Activated naive CD4-positive, alpha-beta T cell treated with anti-CD3 and anti-CD28 coated beads, Interleukin-2, amount 50 U/mL, for 16 hours (primary cell): ENCODE measurements at places on chromosomes 7 and 10.

DNA sequence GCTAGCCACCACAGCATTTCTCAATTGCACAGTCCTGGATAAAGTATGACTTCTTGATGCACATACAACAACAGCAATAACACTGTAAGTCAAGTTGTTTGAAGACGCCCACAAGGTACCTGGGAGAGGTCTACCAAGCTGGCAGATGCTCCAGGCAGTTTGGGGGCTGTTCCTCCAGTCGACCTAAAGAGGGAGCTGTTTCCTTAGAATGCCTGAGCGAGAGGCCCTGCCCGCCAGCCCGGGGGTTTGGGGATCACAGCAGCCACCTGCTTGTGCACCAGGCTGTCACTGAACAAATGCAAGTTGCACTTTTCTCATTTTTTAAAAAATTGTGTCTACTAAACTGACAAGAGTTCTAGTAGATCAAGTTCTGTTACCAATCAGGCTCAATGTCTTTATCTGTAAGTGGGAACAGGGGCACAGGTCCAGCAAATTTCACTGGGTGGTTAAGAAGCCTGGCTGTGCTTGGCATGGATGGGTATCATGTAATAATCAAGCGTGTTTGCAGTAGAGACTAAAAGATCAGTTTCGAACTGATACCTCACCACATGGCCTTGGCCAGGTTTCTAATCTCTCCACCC is 193.8 kb upstream of the ADO start:
- peak; percentile 80 for DNase-seq

GRCh38 chr7:131673576-131673975 is 117.1 kb upstream of the PODXL start:
- DNase-seq: no peak

GRCh38 chr10:18214691-18215563 is 74.7 kb downstream of the CACNB2 start:
- no peak for DNase-seq

- peak; percentile 73 for DNase-seq
Observed at GRCh38 chr10:91162495-91163268, 57.8 kb upstream of the PCGF5 start.

DNA sequence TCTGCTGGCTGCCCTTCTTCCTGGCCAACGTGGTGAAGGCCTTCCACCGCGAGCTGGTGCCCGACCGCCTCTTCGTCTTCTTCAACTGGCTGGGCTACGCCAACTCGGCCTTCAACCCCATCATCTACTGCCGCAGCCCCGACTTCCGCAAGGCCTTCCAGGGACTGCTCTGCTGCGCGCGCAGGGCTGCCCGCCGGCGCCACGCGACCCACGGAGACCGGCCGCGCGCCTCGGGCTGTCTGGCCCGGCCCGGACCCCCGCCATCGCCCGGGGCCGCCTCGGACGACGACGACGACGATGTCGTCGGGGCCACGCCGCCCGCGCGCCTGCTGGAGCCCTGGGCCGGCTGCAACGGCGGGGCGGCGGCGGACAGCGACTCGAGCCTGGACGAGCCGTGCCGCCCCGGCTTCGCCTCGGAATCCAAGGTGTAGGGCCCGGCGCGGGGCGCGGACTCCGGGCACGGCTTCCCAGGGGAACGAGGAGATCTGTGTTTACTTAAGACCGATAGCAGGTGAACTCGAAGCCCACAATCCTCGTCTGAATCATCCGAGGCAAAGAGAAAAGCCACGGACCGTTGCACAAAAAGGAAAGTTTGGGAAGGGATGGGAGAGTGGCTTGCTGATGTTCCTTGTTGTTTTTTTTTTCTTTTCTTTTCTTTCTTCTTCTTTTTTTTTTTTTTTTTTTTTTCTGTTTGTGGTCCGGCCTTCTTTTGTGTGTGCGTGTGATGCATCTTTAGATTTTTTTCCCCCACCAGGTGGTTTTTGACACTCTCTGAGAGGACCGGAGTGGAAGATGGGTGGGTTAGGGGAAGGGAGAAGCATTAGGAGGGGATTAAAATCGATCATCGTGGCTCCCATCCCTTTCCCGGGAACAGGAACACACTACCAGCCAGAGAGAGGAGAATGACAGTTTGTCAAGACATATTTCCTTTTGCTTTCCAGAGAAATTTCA is 1.7 kb downstream of the ADRB1 start:
- DNase-seq: no peak

DNA sequence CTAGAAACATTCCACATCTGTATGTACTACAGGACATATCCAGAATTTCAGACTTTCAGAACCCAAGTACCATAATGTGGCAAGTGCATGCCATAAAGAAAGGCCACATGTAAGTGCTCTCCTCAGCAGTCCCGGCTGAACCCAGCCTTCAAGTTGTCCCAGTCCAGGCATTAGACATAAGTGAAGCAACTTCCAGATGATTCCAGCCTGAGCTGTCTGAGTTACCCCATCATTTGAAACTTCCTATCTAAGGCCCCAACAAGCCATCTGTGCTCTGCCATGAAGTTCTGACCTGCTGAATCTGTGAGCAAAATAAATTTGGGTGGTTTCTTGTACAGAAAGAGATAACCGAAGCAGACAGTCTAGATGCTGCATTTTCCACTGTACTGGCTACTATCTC is 218.8 kb downstream of the IPMK start:
- no peak for DNase-seq

- no peak for DNase-seq
Observed at GRCh38 chr10:51744235-51745000, 45.0 kb upstream of the CSTF2T start.

GRCh38 chr10:119208553-119208940 is 1.2 kb downstream of the GRK5 start:
- DNase-seq: no peak

DNA sequence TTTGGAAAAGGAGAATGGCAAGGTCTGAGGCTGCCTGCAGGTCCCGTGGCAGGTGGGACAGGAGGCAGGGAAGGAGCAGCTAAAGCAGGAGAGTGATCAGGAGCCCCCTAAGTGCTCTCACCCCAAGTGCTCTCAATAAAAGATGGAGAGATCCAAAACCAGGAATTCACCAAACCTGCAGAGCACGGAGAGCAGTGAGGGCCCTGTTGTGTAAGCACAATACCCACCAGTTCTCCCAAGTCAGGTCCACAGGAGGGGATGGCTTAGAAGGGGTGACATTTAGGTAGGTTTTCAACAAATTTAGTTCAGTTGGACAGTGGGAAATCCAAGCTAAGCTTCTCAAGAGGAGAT is 40.8 kb downstream of the GNA12 start:
- DNase-seq: no peak

DNA sequence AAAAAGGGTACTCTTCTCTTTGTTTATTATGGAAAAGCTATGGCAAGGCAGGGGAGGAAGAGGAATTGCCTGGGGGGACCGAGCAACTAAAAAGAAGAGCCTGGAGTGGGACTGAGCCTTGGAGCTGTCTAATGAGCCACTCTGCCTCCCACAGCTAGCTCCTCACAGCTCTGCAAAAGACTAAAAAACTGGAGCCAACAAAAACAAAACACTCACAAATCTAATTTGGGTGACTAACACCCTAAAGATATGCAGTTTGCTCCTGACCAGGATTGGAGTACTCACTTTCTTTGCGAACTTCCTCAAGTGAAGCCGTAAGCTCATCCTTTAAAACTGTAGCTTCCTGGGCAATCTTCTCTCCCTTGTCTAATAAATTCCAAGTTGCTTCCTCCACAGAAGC is 89.4 kb downstream of the CTNNA3 start:
- no peak for DNase-seq

DNA sequence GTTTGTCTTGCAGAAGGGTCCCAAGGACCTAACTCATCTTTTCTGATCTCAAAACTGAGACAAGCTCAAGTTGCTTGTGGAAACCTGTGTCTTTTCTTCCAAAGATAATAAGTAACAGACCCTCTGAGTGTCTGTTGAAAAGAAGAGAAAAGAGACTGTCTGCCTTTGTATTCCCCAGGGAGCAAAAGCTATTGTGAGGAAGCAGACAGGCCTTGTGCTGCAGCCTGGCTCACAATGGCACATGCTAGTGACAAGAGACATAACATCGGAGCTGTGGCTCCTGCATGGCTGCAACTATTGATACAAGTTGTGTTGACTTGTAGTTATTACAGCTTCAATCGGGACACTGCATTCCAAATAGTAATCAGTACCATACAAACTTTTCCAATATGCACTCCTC is 202.9 kb downstream of the DKK1 start:
- DNase-seq: no peak

DNA sequence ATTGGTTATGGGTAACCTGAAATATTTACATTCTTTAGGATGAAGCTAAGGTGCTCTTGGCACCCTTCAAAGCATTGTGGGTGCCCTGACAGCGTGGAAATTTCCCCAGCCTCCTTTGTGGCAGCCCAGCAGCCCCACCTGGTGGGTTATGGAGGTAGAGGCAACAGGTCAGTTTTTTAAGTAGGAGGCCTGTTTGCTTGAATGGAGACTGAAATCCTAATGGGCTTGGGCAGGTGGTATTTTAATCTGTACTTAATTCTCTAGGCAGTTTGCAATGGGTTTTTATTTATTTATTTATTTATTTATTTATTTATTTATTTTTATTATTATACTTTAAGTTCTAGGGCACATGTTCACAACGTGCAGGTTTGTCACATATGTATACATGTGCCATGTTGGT is 139.4 kb downstream of the EPC1 start:
- peak; percentile 61 for DNase-seq

- DNase-seq: no peak
Observed at GRCh38 chr7:66522518-66522917, 106.2 kb upstream of the KCTD7 start.

DNA sequence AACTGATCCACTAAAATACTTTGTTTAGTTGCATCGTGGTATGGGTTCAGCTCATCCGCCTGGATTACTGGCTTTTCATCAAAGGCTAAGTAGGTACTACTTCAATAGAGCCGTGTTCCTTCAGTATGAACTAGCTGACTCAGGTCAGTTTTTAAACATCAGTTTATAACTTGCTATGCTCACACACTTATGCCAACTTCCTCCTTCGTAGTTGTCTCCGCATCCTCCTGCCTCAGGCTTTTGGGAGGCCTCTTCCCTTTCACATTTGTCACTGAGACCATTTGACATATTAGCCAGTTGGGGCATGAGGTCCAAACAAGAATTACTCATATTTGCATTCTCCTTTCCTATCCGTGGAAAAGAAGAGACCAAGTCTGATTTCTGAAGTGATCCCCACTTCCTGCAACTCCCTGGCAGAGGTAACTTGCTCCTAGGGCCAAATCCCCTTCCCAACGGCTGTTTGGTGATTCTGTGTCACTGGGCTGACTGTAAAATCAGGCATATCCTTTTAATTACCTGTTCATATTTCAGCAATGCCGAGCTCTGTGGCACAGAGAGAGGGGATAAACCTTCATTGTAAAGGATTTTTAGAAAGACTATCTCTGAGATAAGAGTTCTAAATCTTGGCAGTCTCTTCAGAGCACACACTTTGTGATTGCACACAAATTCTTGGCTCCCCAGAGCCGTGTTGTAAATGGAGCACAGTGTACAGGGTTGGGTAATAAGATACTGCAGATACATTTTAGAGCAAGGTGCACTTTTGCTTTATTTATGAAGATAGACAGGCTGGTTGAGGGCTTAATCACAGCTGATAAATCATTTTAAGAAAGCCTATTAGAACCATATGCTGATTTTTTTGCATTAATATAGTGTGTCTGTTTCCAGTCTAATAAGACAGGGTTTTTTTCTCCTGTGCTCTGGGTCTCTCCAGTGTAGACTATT is 108.0 kb downstream of the CREB5 start:
- no peak for DNase-seq

- DNase-seq: no peak
Observed at GRCh38 chr7:86991771-86992191, 67.7 kb downstream of the ELAPOR2 start.

- DNase-seq: no peak
Observed at GRCh38 chr7:54944179-54944578, 74.6 kb upstream of the EGFR start.

DNA sequence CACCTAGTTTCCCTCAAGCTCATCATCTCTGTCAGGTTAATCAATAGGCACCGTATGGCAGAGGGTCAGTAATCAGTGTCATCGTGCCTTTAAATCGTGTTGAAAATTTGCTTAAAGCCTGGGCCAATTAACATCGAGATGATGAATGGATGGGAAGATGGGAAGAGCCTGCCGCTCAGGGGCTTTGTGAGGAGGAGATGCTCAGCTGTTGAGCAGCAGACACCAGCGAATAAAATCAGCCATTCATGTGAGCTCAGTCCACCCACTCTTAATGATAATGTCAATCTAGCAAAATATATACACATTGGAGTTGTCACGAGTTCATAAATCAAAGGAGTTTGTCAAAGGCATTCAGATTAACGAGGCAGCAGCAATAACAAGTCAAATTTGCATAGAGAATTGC is 97.7 kb downstream of the BTRC start:
- DNase-seq: no peak

- DNase-seq: no peak
Observed at GRCh38 chr7:11533229-11533820, 298.7 kb downstream of the THSD7A start.

- DNase-seq: no peak
Observed at GRCh38 chr10:125219776-125220175, 59.4 kb upstream of the CTBP2 start.

GRCh38 chr7:148327379-148327778 is 263.2 kb upstream of the C7orf33 start:
- DNase-seq: no peak

DNA sequence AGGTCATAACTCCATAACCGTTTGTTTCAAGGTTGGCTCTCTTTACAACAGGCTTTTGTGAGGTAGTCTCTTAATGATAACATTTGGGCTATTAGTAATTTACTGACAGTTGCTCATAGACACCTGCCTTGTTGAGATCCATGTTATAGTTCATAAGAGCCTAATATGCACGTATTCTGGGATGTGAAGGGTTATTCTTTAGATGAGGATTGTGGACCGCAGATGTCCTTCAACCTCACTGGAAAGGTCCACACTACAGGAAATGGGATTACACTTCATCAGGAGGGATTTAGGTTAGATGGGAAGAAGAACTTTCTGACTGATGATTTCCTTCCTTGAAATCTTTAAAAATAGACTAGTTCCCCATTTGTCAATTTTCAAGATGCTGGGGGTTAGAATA is 62.8 kb downstream of the SAMD9 start:
- DNase-seq: no peak

- DNase-seq: no peak
Observed at GRCh38 chr10:108450280-108450679, 1285.8 kb upstream of the SORCS1 start.

GRCh38 chr7:4108951-4109350 is 573.1 kb upstream of the FOXK1 start:
- no peak for DNase-seq

DNA sequence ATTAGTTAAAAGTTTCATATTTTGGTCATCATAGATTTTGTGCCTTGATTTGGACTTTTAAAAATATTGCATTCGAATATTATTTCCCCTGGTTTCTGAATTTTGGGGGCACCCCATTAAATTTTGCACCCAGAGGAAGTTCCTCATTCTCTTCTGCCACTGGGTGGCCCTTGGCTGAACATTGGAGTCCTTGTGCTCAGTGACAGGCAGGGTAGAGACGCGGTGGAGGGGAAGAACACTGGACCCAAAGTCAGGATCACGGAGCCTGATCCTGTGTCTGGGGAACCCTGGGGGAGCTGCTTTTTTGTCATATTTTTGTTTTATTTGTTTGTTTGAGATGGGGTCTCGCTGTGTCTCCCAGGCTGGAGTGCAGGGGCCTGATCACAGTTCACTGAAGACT is 74.7 kb downstream of the MKI67 start:
- DNase-seq: no peak
